Retinal pigment epithelial cell (primary cell): ENCODE measurements at places on chromosomes 11 and 22.

- DNase-seq, result no peak
These were observed 19.6 kb upstream of the TXNRD2 start for GRCh38 chr22:19961201-19961580.

DNA sequence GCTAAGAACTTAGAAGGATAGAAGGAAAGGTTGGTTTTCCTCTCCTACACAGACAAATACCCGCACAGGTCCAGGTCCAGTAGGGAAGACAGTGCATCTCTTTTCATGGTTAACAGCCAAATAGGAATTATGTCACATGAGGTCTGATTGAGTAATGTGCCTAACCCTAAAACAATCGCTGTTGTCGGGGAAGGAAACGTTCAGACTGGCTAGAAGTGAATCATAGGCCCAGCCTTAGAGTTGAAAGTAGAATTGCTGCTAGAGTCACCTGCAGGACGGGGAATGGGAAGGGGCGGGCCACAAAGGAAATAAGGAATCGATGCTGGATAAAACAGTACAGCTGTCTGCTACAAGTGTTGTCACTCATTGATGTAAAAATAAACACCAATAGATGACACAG lies 12.4 kb upstream of the HTATIP2 start:
- no peak for DNase-seq

- DNase-seq, result no peak
These were observed 29.8 kb upstream of the BLID start for GRCh38 chr11:122145715-122146274.

DNA sequence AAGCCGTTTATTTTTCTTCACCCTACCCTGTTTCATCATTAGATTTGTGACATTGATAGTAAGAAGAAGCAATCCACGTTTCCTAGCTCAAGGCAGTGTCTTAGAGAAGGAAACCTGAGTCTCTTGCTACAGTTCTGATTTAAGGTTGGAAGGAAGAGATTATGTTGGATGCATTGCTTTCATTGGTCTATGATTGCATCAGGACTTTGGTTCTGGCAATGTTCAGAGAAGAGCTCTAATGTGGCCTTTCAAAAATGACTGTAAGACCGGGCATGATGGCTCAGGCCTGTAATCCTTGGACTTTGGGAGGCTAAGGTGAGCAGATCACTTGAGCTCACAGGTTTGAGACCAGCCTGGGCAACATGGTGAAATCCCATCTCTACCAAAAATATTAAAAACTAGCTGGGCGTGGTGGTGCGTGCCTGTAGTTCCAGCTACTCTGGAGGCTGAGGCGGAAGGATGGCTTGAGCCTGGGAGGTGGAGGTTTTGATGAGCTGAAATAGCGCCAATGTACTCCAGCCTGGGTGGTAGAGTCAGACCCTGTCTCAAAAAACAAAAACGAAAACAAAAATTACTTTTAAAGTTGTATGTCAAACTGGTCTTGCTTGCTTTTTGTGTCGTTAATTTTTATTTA lies 4.1 kb downstream of the NUCB2 start:
- DNase-seq, result no peak

DNA sequence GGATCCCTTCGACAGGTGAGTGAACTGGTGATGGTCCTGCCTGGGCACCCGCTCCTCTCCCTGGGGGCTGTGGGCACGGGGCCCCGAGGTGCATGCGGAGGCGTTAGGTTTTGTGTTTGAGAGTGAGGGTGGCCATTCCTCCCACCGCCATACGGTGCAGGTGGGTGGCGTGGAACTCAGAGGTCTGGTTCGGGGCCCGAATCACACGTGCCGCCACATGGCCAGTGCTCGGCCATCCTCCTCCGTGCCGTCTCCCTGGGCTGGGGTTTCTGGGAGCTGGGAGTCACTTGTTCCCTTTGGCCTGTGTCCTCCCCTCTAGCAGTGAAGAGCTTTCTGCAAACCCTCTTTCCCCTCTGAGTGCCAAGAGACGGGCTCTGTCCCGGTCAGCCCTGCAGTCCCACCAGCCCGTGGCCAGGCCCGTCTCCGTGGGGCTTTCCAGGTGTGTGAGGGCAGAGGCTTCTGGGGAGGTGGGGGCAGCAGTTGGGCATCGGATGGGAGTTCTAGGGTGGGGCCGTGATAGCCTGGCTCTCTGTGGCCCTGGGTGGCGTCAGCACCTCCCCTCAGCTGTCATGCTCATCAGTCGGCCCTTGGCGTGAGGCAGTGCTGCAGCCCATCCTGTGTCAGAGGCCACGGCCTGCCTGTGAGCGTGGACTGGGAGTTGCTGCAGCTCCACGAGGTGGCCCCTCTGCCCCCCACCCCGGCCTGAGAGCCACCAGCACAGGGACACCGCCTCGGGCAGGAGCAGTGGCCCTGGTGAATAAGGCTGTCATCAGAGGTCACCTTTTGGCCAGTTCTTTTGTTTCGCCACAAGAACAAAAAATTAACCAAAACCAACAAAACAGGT lies 10.2 kb downstream of the IRF7 start:
- no peak for DNase-seq

DNA sequence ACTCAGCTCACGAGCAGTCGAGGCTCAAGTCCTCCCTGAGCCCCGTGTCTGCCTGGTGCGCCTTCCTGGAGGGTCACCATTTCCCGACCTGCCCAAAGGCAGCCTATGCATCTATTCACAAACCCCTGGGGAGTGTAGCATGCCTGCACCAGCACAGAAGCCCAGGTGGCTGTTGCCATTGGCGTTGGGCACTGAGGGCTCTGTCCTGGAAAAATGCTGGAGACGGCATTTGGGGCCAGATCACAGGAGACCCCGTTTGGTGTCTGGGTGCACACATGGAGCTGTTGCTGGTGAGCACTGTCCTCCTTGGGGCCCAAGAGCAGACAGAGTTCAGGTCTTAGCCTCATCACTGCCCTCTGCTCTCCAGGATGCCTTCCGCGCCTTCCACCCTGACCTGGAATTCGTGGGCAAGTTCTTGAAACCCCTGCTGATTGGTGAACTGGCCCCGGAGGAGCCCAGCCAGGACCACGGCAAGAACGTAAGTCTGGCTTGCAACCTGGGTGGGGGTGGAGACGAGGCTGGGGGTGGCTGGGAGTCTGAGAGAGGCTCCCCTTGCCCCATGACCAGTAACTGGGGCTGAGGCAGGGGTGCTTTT lies 9.4 kb downstream of the FADS2 start:
- DNase-seq, result no peak

- DNase-seq, result no peak
These were observed 1.7 kb downstream of the SHANK2 start for GRCh38 chr11:71250523-71251150.

DNA sequence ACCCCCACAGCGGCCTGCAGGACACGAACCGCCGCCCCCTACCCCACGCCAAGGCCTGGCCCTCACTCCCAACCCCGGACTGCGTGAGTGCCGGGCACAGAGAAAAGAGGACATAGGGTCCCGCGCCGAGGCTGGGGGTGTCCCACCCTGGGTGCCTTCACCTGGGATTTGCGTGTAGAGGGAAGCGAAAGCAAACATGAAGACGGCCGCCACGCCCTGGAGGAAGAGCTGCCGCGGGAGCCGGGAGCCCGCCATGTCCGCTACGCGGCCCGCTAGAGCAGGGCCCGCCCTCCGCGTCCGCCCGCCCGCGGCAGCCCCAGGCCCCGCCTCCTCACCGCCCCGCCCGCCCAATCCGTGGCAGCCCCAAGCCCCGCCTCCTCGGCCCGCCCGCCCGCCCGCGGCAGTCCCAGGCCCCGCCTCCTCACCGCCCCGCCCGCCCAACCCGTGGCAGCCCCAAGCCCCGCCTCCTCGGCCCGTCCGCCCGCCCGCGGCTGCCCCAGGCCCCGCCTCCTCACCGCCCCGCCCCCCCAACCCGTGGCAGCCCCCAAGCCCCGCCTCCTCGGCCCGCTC lies at the start of gene LMF2:
TSS of gene LMF2 (minus strand) at position 282 of the 570 bp plus-strand sequence. CDS start at position 255, 27 bp downstream.
- DNase-seq, result no peak

DNA sequence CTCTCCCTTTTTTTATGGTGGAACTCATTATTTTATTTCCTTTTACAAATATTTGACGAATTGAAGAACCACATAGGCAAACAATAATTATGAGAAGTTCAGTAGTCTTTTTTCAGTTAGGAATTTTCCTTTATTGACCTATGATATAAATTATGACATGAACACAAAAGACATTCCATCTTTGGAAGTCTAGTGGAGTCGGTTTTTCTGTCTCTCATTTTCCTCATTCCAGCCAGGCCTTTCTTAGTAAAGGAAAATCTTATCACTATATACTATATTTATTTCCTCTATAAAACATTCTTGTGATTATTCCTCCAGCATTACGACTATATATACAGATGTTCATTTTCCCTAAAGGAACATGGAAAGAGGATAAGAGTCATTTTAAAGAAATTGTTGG lies 1046.1 kb downstream of the DLG2 start:
- no peak for DNase-seq

DNA sequence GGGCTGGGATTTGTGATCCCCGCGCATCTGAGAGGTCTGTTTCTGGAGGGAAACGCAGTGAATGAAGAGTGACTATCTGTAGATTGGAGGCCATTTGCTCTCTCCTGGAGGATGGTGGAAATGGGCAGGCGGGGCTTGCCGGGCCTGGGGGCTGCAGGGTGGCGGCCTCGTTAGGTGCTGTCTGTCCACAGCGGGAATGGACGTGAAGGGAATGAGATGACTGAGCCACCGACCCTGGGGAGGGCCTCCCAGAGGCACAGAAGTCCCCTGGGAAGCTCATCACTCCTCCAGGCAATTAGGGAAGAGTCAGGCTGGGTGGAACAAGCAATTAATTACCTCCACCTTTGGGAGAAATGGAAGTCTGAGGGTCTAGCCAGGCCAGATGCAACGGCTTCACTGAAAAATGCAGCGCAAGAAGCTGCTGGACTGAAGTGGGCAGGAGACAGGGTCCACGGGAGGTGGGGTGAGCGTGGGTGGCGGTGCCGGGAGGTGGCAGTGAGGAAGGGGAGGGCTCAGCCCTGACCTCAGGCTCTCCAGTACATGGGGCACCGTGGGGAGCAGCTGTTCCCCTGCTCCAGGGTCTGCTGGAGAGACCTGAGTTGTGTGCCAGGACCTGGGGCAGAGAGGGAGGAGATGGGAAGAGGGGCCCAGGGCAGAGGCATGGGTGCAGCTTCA lies 524.5 kb downstream of the BRD1 start:
- no peak for DNase-seq

GRCh38 chr11:16897470-16898061 lies 116.6 kb downstream of the PLEKHA7 start:
- DNase-seq, result no peak
